ENCODE measurements at places on chromosomes 12 and 14.

- DNase-seq, result no peak
These were observed 120.1 kb downstream of the RALGAPA1 start for GRCh38 chr14:35689000-35689460.

- no peak for DNase-seq
These were observed 5.1 kb upstream of the ACOT6 start for GRCh38 chr14:73607241-73607640.

- peak; percentile 15 for DNase-seq
These were observed 411 bp downstream of the TTLL5 start for GRCh38 chr14:75661499-75661814.

DNA sequence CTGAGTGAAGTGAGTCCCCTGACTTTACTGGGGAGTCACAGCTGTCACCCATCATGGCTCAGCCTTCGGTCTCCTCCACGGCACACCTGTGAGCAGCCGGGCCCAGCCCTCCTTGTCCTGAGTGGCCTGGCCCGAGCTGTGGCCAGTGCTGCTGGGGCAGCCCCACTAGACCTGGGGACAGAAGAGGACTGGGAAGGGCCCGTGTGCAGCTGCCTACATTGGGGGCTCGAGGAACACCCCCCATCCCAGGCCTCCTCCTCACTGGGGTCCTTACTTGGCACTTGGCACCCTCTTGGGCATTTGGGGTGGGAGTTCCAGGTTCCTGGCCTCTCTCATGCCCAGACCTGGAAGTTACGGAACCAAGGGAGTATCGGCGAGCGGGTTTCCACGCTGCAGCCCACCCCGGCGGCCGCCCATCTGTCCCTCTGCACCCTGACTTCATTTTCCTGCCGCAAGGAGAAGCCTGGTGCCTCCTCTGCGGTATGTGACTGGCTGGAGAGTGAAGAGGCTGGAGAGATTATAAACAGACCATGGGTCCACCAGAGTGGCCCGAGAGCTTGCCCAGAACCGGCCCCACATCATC, 179.7 kb downstream of the KIF26A start:
- DNase-seq, result no peak

- no peak for DNase-seq
These were observed 1010.5 kb upstream of the NOVA1 start for GRCh38 chr14:27608377-27608776.

DNA sequence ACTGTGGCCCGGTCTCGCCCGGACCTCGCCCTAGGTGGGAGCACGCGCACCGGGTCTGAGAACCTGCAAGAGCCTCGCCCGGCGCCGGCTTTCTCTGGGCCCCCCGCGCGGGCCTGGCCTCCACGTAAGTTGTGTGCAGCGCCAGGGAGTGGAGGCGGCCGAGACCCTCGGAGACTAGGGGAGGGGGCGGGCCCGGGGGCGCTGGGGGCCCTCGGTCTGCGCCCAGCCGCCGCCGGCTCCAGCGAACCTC, 183 bp upstream of the PRMT8 start:
- no peak for DNase-seq

Measured in renal cortex interstitium (tissue), 15 donors.